ENCODE measurements at places on chromosomes 1 and 21.

- DNase-seq, result no peak
These were observed 23.1 kb upstream of the PDE4B start for GRCh38 chr1:65769636-65770035.

GRCh38 chr1:33234588-33234990, 21.7 kb upstream of the ZNF362 start:
- no peak for DNase-seq

- DNase-seq, result no peak
These were observed 209.9 kb downstream of the SDCCAG8 start for GRCh38 chr1:243465738-243466137.

GRCh38 chr21:36478207-36478701, 1.7 kb downstream of the CLDN14 start:
- no peak for DNase-seq

GRCh38 chr1:3906672-3907020, 6.6 kb upstream of the C1orf174 start:
- no peak for DNase-seq

DNA sequence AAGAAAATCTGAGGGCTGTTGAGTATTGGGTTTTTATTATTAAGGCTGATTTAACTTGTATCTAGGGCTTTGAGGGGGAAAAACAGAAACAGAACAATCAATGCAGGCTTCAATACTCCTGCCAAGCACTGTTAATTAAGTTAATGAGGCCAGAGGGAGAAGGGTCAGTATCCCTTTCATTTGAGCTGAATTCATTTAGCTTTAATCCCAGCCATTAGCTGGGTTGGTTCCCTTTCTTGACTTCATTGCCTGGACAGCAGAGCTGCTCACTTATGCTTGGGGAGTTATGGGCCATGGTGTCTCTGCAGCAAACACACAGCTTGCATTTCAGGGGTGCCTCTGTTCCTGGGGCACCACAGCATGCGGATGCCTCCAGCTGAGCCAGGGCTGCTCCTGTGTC, 16.3 kb downstream of the TLR5 start:
- DNase-seq, result no peak

DNA sequence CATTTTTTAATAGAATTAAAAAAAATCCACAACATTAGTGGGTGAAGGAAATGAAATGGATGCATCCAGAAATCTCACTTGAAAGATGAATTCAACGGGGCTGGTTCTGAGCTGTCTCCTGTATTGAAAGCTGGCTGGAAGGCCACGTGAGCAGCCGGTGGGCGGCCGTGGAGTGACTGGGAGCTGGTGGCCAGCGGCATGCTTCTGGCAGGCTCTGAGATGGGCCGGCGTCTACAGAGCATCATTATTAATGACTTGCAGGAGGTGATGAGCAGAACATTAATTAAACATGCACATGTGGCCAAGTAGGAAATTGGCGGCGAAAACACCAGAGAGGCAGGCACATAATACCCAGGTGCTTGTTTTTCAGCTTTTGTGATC, 115.6 kb upstream of the LMO4 start:
- no peak for DNase-seq

- no peak for DNase-seq
These were observed 18.6 kb downstream of the ARMH1 start for GRCh38 chr1:44693159-44693558.

DNA sequence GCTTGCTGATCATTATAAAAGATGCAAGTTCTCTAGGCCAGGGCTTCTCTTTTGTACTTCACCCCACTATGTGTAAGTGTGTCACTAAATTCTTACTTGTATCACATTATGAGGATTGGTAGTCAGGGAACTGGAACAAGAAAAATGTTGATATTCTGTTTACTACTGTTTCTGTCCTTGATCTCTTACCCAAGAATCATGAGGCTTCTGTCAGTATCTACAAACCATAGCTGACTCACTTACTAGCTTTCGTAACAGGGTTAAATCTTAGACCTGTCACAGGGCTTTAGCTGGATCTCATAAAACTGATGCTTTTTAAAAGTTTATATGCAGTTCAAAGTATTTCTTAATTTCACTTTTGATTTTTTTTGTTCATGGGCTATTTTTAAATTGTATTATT, 681.2 kb downstream of the PLPP3 start:
- DNase-seq, result no peak

DNA sequence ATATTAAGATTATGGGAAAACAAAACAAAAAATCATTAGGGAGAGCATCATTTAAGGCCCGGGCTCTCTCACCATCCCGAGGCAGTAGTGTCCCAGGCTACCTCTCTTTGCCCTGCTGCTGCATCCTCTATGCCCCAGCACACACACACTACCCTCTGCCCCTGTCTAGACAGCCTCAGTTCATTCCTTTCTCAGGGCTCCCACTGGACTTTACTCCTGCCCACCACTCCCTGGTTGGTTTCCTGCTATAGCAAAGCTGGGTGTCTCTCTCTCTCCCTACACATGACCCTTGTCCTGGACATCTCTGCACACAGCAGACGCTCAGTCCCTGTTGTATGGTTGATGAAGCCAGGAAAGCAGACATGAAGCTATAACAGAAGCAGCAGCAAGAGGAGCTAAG, 30.7 kb downstream of the GNG12 start:
- DNase-seq, result no peak

DNA sequence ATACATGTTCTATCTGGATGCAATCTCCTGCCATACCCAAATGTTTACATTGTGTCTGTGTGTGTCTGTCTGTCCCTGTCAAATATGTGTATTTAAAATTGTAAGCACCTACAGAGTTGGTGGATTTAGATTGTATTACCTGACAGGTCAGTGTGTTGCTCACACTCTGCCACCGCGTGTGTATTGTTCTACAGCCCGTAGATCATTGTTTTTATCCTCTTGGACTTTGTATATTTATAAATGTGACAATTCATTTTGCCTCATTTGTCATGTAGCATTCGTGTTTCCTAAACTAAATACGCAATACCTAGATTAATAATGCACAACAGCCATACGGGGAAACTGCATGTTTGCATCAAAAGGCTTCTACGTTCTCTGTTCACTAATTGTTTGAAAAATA, 634 bp downstream of the ALG14 start:
- DNase-seq, result no peak

DNA sequence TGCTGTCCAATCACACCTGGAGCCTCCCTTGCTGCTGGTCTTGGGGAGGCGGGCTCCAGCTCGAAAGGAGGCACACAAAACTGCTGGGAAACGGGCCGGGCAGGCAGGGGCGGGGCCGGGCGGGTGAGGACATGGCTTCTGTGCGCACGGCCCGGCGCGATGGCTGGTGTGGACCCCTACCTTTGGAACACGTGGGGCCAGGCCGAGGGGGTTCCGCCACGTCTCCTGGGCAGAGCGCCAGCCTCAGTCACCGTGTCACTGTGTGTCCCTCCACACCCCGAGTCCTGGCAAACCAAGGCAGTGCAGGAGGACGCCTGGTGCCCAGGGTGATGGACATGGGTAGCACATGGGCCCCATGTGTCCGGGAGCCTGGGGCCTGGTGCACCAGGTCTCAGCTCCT, 42.0 kb upstream of the ADARB1 start:
- DNase-seq, result no peak

DNA sequence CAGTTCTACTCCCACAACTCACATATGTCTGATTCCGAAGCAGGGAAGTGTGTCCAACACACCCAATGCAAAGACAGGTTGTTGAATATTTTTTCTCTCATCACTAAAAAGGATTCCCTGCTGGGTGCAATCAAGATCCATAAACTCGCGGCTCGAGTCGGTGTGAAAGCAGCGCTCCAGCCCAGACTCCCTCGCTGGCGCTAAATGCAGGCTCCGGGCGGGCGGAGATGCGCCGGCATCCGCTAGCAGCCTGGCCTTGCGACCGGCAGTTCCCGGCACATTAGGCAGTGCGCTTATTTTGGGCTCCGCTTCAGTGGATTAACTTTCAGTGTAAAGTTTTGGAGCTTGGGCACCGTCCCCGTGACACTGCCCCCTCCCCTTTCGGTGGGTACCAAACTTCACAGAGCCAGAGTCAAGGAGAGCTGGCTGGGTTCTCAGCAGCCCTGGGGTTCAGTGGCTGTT, 87.7 kb upstream of the POU3F1 start:
- DNase-seq, result no peak

- DNase-seq, result no peak
These were observed 339.0 kb upstream of the B3GALT2 start for GRCh38 chr1:193525411-193525810.

GRCh38 chr1:202034149-202034682, 23.8 kb downstream of the ELF3 start:
- no peak for DNase-seq

DNA sequence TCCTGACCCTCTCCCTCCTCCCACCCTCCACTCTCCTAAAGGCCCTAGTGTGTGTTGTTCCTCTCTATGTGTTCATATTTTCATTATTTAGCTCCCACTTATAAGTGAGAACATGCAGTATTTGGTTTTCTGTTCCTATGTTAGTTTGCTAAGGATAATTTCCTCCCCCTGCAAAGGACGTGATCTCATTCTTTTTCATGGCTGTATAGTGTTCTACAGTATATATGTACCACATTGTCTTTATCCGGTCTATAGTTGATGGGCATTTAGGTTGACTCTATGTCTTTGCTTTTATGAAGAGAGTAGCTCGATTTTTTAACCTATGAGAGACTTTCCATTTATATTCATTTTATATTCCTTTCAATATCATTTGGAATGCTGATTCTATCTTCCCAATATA, 7.9 kb upstream of the PTBP2 start:
- DNase-seq, result no peak

DNA sequence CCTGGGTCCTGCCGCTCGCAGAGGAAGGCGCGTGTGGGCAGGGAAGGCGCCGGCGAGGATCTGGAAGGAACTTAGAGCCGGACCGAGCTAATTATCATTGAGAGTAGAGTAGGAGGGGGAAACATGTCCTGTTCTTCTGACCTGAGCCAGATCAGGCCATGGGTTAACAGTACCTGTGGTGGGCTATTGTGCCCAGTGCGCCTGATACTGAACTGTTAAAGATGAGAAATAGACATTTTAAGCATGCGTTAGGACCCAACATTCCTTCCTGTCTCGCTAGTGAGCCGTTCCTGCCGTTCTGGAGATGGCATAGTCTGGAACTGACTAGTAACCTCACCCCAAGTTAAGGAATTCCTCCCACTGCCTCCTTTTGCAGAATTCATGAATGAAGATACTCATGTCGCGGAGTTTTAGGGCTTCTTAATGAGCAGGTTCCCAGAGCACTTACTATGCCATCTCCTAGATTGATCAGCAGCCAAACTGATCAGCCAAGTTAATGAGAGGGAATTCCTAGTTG, 870 bp downstream of the STRIP1 start:
- DNase-seq, result no peak
